ENCODE measurements at places on chromosomes 13 and 19.

GRCh38 chr13:74682746-74683145, 548.5 kb upstream of the KLF12 start:
- DNase-seq, result no peak

DNA sequence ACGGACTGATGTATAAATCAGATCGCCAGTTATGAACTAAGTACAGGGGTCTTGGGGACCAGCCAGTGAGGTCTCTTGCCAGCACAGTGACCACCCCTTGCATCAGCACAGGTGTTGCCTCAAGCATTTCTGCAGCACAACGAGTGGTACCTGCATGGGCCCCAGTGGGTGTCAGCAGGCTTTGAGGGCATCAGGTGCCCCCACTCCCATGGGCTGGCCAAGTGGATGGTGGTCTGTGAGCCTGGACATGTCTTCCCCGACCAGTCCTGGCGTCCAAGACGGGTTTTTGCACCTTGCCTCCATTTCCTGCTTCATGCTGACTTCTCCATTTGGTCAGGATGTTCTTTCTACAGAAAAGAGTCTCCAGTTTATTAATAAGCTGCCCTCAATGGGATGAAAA, 22.4 kb upstream of the ARHGEF7 start:
- DNase-seq, result no peak

DNA sequence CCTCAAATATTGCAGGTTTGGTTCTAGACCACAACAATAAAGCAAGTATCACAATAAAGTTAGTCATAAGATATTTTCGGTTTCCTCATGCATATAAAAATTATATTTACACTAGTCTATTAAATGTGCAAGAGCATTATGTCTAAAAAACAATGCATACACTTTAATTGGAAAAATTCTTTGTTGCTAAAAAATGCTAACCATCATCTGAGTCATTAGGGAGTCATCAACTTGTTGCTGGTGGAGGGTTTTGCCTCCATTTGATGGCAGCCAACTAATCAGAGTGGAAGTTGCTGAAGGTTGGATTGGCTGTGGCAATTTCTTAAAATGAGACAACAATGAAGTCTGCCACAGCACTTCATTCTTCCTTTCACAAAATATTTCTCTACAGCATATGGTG, 422.3 kb upstream of the GPC6 start:
- DNase-seq, result no peak

GRCh38 chr19:36417752-36418286, 625 bp downstream of the ZFP82 start:
- DNase-seq, result no peak

DNA sequence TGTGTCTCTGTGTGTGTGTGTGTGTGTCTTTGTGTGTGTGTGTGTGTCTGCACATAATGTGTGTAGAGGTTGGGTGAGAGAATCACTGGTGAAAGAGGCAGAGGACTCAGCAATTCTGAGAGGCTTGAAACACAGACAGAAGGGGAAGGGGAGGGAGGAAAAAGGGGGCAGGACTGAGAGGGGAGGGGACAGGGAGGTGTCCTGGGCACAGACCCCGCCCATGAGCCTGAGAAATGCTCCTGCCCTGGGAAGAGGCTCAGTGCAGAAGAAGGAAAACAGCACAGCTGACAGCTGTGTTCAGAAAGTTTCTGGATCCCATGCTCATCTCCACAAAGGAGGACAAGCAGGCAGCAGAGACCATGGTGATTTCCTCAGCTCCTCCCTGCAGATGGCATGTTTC, 59.1 kb upstream of the CEACAM8 start:
- no peak for DNase-seq

DNA sequence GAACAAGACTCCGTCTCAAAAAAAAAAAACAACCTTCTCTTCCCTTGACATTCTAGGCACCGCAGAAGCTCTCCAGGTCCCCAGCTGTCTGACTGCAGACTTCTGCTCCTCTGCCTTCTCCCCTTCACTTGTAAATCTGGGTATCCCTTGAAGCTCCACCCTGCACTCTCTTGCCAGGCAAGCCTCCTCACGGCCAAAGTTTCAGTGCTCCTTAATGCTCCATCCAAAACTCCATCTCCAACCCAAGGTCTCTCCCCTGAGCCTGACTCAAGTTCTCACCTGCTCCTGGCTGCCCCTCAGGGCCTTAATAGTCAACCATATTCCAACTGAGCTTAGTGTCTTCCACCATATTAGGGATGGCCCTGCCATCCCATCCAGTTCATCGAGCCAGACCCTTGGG, 1.4 kb upstream of the CLDND2 start:
- DNase-seq, result no peak
